Fibroblast of skin of left quadriceps (primary cell): ENCODE measurements at places on chromosomes 7 and 10.
A peak's percentile ranks its signal among the peaks of the same experiment; 100 is the strongest.

- no peak for DNase-seq
These were observed 163.3 kb downstream of the THSD7A start for GRCh38 chr7:11668727-11669126.

DNA sequence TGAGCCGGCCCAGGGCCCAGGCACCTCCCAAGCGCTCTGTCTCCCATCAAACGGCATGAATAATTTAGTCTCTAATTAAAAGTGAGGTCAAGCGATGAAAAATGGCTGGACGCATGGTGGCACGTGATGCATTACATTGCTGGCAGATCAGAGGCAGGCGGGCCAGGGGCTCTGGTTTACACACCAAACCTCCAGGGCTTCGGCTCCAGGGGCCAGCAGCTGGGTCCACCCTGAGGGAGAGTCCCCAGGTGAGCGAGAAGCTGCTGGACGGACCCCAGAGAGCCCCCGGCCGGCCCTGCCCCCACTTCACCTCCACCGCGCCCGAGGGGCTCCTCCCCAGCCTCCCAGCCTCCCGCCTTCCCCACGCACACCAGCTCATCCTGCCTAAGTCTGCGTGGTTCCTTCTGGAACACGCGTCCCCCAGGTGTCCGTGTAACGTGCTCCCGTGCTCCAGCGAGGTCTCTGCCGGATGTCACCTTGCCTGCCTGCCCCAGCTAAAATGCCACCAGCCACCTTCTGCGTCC lies 23.2 kb downstream of the UNCX start:
- no peak for DNase-seq

DNA sequence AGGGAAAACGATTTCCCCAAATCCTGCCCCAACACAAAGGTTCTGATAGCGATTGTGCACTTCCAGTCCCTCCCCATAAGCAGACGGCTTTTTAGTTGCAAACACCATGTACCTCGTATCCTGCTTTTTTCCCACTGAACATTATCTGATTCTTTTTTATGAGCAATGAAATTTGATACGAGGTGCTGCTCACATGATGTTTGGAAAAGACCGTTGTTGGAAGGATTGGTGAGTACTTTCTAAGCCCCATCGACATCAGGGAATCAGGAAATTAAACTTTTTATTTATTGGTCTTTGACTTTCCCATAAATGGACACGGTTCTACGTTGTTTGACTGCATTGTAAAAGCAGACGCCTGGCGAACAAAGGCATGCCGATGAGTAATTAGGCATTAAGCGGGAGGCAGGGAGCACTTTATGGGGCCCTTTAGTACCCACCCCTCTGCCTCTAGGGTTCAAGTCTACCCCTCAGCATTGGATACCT lies 49.4 kb downstream of the TEX36 start:
- peak; percentile 26 for DNase-seq

GRCh38 chr10:33241351-33241750 lies 93.1 kb downstream of the NRP1 start:
- DNase-seq: no peak

- no peak for DNase-seq
These were observed 31.2 kb downstream of the TOMM7 start for GRCh38 chr7:22791204-22792158.

DNA sequence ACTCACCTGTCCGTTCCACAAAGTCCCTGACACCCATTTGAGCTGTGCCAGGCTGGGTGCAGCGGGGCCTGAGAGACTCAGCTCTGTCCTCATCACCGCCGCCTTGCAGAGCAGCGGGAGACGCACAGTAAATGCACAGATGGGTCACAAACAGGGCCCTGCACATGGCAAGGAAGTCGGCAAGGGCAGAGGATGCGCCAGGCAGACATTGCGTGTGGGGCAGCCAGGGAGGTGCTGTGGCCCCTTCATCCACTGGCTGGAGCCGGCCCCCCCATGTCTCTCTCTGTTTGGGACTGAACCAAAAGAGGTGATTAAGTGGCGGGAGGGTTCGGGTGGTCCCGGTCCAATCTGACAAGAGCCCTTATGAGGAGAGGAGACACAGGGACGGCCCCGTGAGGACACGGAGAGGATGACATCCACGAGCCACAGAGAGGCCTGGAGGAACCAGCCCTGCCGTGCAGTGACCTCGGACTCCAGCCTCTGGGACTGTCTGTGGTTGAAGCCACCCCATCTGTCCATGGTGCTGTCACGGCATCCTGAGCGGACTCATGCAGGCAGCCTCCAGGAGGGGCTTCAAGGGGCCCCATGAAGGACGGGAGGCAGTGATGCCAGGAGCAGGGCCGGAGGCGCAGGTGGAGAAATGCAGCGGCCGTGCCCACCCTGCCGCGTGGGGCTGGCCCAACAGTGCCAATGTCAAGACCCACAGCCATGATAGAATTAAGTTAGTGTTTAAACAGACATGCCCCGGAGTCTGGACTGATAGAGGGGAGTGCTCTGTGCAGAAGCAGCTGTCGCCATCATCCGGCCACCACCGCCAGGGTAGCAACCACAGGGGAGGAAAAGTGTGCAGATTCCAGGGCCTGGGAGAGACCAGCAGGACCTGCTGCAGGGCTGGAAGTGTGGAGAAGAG lies 28.4 kb upstream of the FOXL3 start:
- DNase-seq: no peak

DNA sequence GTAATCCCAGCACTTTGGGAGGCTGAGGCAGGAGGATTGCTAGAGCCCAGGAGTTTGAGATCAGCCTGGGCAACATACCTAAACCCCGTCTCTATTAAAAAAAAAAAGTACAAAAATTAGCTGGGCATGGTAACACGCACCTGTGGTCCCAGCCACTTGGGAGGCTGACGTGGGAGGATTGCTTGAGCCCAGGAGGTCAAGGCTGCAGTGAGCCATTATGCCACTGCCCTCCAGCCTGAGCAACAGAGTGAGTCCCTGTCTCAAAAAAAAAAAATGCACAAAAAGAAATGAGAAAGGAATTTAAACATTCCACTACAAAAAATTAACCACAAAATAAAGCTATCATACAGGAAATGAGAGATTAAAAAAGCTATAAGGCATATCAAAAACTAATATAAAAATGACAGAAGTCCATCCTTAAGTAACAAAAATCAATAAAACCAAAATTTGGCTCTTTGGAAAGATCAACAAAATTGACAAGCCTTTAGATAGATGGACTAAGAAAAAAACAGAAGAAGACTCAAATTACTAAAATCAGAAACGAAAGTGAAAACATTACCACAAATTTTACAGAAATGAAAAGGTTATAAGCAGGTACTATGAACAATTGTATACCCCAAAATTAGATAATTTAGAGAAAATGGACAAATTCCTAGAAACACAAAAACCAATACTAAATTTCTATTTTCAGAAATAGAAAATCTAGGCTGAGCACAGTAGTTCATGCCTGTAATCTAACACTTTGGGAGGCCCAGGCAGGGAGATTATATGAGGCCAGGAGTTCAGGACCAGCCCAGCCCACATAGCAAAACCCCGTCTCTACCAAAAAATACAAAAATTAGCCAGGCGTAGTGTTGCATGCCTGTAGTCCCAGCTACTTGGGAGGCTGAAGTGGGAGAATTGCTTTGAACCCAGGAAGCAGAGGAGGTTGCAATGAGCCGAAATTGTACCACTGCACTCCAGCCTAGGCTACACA lies 42.4 kb upstream of the NANOS1 start:
- DNase-seq: no peak

- no peak for DNase-seq
These were observed 239.8 kb downstream of the FZD1 start for GRCh38 chr7:91503934-91504555.

GRCh38 chr10:125377368-125377767 lies 217.0 kb upstream of the CTBP2 start:
- DNase-seq: peak; percentile 29

GRCh38 chr7:117312593-117313580 lies 10.0 kb downstream of the WNT2 start:
- DNase-seq: no peak

DNA sequence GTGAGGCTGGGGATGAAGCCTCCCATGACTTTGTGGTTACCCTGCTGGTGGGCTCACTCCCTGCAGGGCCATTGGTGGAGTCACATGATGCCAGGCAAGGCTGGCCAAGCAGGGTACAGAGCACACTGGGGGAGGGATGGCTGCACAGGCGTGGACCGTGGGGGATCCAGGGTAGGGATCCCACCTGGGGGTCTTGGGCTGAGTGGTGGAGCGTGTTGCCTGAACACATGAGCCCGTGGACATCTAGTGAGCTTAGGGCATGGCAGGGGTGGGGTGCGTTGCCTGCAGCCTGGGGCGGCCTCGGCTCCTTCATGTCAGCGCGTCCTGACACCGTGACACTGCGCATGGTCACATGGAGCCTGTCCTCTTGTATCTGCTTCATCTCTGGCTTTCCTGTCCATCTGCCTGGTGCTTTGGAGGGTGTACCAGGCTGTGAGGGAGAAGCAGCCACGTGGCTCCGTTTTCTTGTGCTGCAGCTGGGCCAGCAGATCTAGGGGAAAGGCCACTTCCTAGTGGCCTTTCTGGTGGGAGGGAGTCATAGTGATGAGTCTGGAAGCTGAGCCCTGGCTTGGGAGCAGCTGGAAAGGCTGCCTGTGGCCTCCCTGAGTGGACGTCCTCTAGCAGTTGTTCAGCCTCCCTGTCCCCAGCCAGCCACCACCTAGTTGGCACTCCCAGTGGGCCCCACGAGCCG lies 96.2 kb downstream of the LHPP start:
- no peak for DNase-seq

DNA sequence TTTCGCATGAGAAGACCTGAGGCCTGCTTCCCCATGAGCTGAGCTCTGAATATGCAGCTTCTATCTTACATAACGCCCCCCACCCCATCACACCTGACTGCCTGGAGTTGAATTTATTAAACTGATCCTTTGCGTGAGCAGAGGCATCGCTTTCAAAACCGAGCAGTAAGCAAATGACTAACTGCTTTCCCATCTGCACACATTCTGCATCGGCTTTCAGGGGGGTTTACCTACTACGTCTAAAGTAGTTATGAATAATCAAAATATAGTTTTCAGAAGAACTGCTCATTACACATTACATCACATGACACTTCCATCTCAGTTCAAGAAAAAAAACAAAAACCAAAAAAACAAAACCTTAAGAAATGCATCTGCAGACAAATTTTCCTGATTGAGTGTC lies 54.7 kb upstream of the EGR2 start:
- DNase-seq: no peak
